Hematopoietic multipotent progenitor cell treated with erythropoietin and hydrocortisone succinate and interleukin-3 and kit ligand, for 17 days (in vitro differentiated cells): ENCODE measurements at places on chromosomes 5 and 9.

DNA sequence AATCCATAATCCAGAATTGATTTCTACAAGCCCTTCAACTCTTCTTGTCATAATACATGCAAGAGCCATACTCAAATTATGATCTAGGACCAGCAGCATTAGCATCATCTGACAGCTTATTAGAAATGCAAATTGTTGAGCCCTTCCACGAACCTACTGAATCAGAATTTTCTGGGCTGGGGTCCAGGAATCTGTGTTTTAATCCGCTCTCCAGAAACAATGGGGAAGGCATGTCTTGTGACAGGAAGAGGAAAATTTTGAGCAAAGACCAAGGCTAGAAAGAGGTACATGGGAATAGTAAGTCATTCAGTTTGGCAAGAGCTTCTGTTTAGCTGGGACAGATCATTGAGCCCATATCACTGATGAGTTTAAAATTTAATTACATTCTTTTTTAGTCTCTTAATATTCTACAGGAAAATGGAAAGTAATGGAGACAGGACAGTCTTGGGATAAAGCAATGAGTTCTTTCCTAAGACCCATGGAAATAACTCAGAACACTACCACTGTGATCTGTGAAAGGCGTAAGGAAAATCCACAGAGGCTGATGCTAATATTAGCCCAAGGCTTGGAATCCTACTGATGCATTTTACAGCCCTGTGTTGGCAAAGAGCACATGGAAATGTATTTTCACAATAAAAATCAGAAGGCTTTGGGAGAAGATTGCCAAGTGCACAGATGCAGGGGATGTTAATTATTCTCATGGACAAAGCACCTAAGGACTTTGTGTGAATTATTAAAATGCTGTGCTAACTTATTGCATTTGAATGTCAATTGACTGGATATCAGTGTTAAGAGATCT lies 73.7 kb upstream of the STK32A start:
- no peak for DNase-seq

- DNase-seq = no peak
These were observed 2.2 kb upstream of the OR2S2 start for GRCh38 chr9:35960039-35960655.

DNA sequence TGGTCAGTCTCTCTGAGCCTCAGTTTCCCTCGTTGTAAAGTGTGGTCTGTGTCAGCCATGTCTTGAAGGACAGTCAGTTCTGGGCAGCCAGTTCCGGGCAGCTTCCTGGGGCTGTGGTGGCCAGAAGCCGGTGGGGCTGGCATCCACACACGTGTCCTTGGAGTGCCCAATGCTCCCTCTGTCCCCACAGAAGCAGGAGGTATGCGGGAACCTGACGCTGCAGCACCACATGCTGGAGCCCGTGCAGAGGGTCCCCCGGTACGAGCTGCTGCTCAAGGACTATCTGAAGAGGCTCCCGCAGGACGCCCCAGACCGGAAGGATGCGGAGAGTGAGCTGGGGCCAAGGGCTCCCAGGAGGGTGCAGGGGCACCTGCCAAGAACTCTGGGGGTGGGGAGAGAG lies 48.4 kb upstream of the SUSD3 start:
- no peak for DNase-seq

- no peak for DNase-seq
These were observed 135.4 kb upstream of the MSX2 start for GRCh38 chr5:174589011-174589410.

GRCh38 chr9:20838218-20838617 lies 154.2 kb downstream of the FOCAD start:
- DNase-seq = no peak

DNA sequence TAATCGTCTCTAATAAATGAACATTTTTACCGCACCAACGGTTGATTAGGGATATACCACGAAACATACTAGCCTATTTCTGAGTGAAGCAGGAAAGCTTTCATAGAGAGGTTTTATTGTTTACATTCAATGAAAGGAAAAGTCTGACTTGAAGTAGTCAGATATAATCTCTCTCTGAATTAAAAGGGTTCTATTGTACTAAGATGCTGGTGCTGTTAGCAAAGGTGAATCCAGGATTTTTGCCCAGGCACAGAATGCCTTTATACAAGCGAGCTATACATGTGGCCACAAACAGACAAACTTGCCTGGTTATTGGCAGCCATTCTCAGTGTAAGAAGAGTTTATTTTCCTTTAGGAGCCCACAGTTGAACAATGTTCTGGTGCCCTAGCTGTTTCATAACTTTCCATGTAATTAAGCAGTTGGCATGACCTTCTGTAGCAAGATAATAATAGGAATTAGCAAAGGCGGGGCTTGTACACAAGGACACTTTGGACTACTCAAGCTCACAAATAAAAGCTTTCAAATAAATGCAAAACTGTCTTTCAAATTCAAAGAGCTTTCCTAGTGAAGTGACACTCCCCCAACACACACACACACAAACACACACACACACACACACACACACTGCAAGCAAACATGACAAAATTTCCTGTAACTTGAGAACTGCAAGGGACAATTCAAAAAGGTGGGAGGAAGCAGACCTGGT lies 198.7 kb upstream of the MAP3K1 start:
- DNase-seq = no peak

- DNase-seq = no peak
These were observed 173.4 kb downstream of the ROR2 start for GRCh38 chr9:91776409-91777291.

DNA sequence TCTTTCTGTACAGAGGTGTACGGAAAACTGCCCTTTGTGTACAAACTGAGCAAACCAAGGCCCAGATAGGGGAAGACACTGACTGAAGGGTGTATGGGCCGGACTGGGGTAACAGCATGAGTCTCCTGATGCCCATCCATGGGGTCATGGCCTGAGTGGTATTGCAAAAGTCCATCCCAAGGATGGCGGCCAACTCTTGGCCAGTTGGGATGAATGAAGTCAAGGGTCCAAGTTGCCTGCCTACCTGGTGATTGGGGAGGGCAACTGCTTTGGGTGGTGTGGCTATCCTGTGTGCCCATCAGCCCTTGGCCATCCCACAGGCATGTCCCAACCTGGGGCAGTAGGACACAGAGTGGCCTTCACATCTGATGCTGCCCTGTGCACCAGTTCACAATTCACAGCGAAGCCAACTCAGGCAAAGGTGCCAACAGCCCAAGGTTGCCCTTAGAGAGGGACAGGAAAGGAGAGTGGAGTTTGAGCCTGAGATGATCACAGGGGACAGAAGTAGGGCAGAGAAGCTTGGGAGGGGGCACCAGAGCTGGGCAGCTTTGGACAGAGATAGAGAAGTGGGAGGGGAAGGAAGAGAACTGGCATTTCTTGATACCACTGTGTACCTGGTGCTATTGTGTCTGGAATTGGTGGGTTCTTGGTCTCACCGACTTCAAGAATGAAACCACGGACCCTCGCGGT lies 46.6 kb downstream of the COL15A1 start:
- DNase-seq = no peak

DNA sequence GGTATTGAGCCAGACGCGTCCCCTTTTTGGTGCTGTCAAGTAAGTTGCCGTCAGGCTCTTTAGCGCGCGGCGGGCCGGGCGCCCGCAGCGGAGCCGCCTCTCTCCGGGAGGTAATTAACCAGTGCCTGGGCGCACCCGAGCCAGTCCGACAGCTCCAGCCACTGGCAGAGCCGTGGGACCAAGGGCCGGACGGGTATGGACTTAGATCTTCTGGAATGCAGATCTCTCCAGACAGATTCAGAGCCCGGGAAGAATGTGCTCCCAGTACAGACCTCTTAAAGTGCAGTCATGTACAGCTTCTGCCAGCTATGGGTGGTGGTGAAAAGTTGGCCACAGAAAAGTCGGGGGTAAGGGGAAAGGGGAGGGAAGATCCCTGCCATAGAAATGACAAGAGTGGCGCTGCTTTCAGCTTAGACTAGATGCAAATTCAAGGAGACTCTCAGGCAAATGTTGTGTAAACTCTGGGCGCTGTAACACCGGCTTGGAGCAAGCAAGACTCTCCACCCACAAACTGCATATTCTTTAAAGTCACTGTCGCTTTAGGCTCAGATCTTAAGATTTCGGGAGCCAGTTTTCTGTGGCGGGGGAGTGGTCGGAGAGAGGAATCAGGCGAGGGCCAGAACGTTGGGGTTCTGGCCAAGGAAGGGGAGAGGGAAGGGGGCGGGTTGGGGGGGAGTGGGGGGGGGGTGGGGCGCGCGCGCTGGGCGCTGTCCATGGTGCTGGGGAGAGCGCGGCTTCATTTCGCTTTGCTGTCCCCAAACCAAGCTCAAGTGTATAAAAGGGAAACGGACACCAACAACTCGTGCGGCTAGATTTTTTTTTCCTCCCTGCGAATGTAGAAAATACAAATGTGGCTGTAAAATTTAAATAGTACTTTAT lies 29.2 kb downstream of the NR2F1 start:
- DNase-seq = no peak

DNA sequence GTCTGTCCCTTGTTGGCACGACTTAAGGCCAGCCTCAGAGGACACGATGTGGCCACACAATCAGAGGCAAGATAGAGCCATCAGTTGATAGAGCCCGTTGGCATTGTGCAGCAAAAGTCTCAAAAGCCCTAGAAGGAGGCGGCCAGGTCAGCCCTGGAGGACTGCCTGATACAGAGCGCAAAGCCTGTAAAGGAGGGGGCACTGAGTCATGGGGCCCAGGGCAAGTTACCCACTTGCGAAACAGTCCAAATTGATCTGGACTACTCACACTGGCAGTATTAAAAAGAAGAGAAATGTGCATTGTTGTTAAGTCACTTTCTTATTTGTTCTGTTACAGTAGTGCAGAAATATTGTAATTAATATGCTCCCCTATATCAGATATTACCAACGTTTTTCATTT lies 51.5 kb downstream of the KLF9 start:
- no peak for DNase-seq

DNA sequence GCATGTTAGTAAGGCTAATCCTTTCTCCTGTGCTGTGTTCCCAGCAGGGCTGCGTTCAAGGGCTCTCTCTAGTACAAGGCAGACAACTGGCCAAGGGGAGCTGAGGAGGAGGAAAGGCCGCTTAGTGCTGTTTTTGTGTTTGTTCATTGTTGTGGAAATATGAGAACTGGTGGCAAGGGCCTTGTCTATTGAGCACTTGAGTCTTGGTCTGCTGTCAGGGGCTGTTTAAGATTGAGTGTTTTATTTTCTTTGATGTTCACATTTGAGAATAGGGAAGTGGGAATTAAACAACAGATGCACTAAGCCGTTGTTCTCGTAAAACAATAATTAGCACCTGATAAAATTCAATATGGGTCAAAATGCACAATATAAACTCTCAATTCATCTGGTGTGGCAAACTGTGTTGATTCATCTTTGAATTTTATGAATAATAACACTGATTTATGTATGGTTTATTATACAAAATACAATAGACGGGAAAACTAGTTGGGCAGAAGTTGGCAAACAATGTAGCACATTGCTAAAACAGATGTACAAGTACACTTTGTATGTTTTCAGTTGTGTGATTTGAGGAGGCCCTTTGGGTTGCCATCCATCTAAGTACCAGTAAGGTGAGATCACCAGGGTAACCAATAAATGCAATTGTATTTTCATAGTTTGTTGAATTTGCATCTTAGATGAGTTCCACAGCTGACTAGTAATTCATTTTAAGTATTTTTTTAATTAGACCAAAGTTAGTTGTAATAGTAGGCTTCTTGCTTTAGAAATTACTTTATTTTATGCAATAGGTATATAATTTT lies 97.6 kb upstream of the GRHPR start:
- DNase-seq = no peak

GRCh38 chr5:180639741-180640610 lies 9.4 kb downstream of the FLT4 start:
- no peak for DNase-seq

GRCh38 chr5:4418084-4418483 lies 722.0 kb upstream of the ADAMTS16 start:
- no peak for DNase-seq

GRCh38 chr9:133055788-133056420 lies 5.9 kb upstream of the CEL start:
- DNase-seq = no peak

DNA sequence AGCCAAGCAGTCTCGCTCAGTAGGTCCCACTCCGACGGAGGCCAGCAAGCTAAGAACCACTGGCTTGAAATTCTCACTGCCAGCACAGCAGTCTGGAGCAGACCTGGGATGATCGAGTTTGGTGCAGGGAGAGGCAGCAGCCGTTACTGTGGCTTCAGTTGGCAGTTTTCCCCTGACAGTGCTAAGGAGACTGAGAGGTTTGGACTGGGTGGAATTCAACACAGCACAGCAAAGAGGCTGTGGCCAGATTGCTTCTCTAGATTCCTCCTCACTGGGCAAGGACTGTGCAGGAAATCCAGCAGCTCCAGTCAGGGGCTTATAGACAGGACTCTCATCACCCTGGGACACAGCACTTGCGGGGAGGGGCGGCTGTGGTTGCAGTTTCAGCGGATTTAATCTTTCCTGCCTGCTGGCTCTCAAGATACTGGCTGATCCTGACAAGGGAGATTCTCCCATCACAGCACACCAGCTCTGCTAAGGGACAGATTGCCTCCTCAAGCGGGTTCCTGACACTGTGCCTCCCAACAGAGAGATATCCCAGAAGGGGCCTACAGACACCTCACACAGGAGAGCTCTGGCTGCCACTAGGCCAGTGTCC lies 122.1 kb downstream of the YIPF5 start:
- no peak for DNase-seq

- DNase-seq = no peak
These were observed 3.7 kb downstream of the KIF3A start for GRCh38 chr5:132733499-132734148.

DNA sequence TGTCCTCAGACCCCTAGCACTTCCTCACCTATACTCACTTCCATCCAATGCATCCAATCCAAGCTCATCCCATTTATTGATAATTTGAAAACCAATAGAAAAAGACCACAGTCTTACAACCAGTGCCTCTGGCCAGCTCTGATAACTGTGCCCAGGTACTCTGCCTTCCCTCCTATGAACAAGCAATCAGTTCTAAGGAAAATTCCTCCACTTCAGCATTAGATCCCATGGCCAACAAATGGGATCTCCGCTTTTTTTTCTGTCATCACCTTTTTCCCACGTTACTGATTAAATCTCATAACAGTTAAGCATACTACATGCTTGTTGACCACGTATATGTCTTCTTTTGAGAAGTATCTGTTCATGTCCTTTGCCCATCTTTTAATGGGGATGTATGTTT lies 41.7 kb upstream of the GLIS3 start:
- DNase-seq = no peak

GRCh38 chr9:97940741-97941140 lies 2.8 kb upstream of the HEMGN start:
- DNase-seq = peak; percentile 64

- no peak for DNase-seq
These were observed 58.6 kb downstream of the VCAN start for GRCh38 chr5:83530193-83530592.

- no peak for DNase-seq
These were observed 603.0 kb downstream of the CCDC171 start for GRCh38 chr9:16155878-16156277.

DNA sequence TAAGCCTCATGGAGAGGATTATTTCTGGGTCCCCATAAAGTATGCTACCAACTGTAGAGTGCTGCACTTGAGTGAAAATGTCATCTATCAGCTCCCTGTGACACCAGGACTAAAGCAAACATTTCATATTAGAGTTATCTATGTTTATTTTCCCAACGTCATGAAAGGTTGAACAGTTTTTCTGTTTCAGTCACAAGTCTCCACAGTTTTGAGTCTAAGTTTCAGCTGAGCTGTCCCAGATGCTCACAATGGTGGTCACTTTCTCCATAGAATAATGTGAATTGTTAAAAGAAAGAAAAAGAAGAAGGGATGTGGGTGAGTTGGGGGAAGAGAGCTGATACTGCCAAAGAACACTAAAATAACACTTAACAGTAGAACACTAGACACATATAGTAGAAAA lies 126.3 kb upstream of the C9orf72 start:
- DNase-seq = no peak

GRCh38 chr5:36301858-36302603 lies at the start of gene RANBP3L:
RANBP3L (minus strand) TSS chr5:36301902; CDS start chr5:36301416, 486 bp downstream.
- DNase-seq = no peak

- DNase-seq = no peak
These were observed 140.0 kb downstream of the BARX1 start for GRCh38 chr9:93815135-93815534.
